Activated CD4-positive, alpha-beta T cell treated with anti-CD3 and anti-CD28 coated beads, Interleukin-2, amount 10 ng/mL, durations not matched to agents 24 days and 14 days (primary cell): ENCODE measurements at places on chromosomes 3 and 15. TPM values are rescaled to one million over a fixed set of nuclear protein-coding genes. Genes with fewer than 3 reads are reported as not detected.

The SLC51B gene
- not detected in 2 replicates for total RNA-seq

The U2SURP gene
- total RNA-seq: 189 and 212 TPM in 2 replicates

The GOLGA8K gene
- 0.21 and 0.62 TPM in 2 replicates for total RNA-seq

The FSIP1 gene
- 0.37 and 0.47 TPM in 2 replicates for total RNA-seq

The POLQ gene
- 30.3 and 31.0 TPM in 2 replicates for total RNA-seq

The CFAP20DC gene
- total RNA-seq: 0.98 and 1.3 TPM in 2 replicates

The TPRG1 gene
- 25.9 and 29.7 TPM in 2 replicates for total RNA-seq

The STRIT1 gene
- total RNA-seq: not detected in 2 replicates

The CPOX gene
- 46.4 and 46.6 TPM in 2 replicates for total RNA-seq

The GABRR3 gene
- total RNA-seq: 0.05 and 0.12 TPM in 2 replicates

The TWF2 gene
- total RNA-seq: 80.3 and 87.0 TPM in 2 replicates

The SOX2 gene
- not detected in 2 replicates for total RNA-seq

The RTP3 gene
- total RNA-seq: not detected in 2 replicates

The ECE2 gene
- total RNA-seq: not detected in 2 replicates

The FGF12 gene
- not detected in 2 replicates for total RNA-seq
